ENCODE measurements at places on chromosomes 1 and 21. TPM values are rescaled to one million over a fixed set of nuclear protein-coding genes. Genes with fewer than 3 reads are reported as not detected.

DNA sequence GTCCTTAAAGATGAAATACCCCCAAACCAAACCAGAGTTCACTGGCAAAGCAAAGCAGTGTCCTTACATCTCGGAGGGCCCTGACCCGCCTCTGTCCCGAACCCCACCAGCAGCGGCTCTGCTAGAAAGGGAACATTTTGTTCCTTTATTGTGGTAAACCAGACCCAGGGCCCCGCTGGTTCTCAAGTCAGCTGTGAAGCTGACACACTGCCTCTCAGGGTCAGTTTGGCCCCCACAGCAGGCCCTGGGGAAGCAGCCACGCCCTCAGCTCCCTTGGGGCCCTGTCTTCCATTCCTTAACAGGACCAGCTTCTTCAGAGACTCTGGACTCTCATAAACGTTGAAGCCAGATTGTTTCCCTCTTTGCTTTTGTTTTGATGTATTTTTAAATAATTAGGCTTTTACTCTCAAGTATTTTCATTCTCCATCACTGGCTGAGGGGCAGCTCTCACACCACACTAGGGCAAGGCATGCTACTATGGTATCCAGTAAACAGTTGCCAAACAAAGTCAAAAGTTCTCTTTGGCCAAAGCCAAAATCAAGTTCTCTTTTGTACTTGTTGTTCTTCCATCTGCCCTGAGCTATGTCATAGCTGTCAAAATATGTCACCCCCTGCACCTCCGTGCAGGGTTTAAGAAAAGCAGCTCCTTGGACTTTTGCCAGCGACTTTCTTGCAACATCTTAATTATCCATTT lies 61.1 kb upstream of the ANGPTL1 start:
- no peaks in the 10 kb centered on the region for H3K27me3 ChIP-seq
- H3K4me3 ChIP-seq: peak overlapping the region; percentile 11
- DNase-seq: no peak
- peaks cover 74% of the 10 kb centered on the region for H3K4me1 ChIP-seq

YBX1 gene
- total RNA-seq: 693 TPM

DNA sequence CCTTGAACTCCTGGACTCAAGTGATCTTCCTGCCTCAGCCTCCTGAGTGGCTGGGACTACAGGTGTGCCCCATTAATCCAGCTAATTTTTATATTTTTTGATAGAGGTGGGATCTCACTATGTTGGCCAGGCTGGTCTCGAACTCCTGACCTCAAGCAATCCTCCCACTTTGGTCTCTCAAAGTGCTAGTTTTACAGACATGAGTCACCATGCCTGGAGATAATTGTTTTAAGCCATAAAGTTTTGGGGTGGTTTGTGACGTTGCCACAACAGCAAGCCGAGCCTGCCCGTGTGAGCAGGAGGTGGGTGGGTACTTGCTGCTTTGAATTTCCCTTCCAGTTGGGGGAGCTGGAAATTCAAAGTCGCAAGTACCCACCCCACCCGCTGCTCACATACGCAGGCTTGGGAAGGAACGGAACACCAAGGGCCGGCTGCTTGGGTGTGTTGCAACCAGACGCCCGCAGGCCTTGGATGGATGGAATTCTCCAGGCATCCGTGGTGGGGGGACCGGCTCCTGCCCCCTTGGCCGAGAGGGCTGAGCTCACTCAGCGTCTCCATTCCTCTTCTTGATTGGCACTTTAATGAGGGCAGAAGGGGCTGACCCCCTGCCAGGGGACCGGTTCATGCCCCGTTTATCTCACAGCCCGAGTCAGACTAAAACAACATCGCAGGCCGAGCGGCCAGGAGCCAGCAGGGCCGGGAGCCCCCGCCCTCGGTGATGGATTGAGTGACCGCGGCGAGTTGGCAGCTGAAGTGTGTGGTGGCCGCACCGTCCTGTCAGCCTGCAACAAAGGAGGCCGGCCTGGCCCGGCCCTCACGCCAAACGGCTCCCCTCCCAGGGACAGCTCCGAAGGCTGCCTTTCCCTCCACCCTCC lies 78.1 kb downstream of the DHRS3 start:
- no peak overlapping the region for H3K4me3 ChIP-seq
- H3K27ac ChIP-seq: no peak overlapping the region
- H3K4me1 ChIP-seq: no peaks in the 10 kb centered on the region
- DNase-seq: no peak
- peaks cover 12% of the 10 kb centered on the region for H3K27me3 ChIP-seq

DNA sequence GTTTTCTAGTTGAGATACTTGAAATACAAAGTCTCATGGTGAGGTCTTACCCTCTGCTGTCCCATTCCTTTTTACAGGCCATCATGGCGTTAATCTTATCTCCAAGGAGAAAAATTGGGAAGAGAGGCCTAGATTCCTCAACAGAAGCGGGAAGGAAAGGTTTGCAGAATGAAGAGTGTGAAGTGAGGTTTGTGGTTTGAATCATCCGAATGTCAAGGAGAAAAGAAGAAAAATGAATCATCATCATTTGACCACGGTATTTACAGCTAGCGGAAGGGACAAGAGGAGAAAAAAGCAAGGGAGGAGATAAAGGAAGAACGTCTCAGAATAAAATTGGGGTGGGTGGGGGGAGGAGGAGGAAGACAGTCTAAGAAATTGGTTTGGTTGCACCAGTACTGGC lies 935 bp upstream of the COG2 start:
- peaks cover 17% of the 10 kb centered on the region for H3K36me3 ChIP-seq
- peaks cover 41% of the 10 kb centered on the region for H3K4me1 ChIP-seq
- no peak for DNase-seq
- H3K27me3 ChIP-seq: peaks cover 18% of the 10 kb centered on the region
- H3K4me3 ChIP-seq: peak overlapping the region; percentile 0
- H3K27ac ChIP-seq: no peak overlapping the region

LDLRAD1 gene
- total RNA-seq: not detected

EXTL1 gene
- total RNA-seq: not detected

DNA sequence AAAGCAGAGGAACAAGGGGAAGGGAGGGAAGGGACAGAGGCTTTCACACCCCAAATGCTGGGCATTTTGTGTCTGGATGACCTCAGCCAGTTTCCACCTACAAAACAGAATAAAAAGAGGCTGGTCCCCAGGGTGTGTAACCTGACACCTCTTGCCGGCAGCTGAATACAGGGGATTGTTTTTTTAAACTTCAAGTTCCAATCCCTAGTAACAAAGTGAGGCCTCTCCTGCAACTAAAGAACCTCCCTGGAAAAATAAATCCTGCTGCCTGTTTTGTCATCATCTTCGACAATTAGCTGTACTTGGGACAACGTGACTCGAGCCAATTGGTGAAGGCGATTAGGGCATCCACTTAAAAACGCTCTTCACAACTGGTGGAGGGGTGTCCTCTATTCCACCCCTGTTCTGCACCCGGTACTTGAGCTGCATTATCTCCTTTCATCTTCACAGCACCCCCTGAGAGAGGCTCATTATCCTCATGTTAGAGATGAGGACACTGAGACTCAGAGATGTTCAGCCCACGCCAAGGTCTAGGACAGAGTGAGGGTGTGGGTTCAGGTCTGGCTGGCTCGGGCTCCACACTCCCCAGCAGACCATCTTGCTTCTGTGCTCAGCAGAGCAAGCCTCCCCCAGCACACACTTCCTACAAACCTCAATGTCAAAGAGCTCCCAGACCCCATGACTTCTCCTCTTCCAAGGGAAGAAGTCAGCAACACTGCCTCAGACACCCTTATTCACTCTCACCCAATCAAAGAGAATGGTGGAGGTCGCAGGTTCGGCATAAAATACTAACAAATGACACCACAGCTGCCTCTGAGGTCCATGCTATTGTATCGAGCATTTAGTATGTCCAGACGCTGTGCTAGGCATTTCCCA lies 15.2 kb downstream of the ITPKB start:
- peak overlapping the region; percentile 79 for H3K27ac ChIP-seq
- peaks cover 72% of the 10 kb centered on the region for H3K36me3 ChIP-seq
- peak overlapping the region; percentile 46 for H3K4me3 ChIP-seq

- H3K27me3 ChIP-seq: peaks cover 42% of the 10 kb centered on the region
- no peak overlapping the region for H3K27ac ChIP-seq
- H3K4me1 ChIP-seq: no peaks in the 10 kb centered on the region
- no peak overlapping the region for H3K4me3 ChIP-seq
- no peak for DNase-seq
- no peaks in the 10 kb centered on the region for H3K36me3 ChIP-seq
Observed at GRCh38 chr1:202264300-202264699, 70.7 kb downstream of the LGR6 start.

GRCh38 chr1:23444104-23444533 lies 19.6 kb upstream of the TCEA3 start:
- H3K36me3 ChIP-seq: no peaks in the 10 kb centered on the region
- H3K4me1 ChIP-seq: no peaks in the 10 kb centered on the region
- DNase-seq: no peak

DNA sequence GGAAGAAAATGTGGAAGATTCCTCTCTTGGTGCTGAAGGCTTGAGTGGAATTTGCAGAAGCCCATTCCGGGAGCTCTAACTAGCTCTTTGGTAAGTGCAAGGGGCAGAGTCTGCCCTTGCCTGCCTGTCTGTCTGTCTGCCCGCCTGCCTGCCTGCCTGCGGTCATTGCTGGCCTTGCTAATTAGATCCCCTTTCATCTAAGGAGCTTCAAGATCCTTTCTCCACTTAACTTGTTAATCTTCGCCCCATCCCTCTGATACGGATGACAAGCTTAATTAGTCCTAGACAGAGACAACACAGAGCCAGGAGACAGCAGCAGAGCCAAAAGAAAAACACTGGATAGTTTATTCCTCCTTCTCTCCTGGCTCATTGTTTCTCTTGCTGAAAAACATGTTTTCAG lies 80.2 kb upstream of the GADD45A start:
- no peak for DNase-seq
- no peak overlapping the region for H3K27ac ChIP-seq
- no peaks in the 10 kb centered on the region for H3K4me1 ChIP-seq
- H3K36me3 ChIP-seq: no peaks in the 10 kb centered on the region
- no peak overlapping the region for H3K4me3 ChIP-seq
- H3K27me3 ChIP-seq: peaks cover 2% of the 10 kb centered on the region

DNA sequence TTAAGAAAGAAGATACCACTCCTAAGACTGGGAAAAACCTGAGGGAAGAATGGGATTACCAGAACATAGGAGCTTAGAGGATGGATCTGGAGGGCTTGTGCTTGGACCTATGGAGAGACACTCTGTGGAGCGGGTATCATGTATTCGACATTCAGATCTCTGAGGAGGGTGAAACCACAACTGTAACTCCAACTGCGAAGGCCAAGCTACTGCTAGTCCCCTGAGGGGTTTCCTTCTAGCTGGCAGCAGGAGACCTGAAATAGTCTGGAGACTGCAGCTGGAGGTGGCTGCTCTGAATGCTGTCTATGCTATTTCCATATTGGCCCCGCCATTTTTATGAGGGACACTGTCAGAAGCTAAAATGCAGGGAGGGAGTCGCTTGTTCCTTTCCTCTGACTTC lies 462.3 kb downstream of the PTPRC start:
- no peak overlapping the region for H3K27ac ChIP-seq
- peaks cover 1% of the 10 kb centered on the region for H3K27me3 ChIP-seq
- H3K4me3 ChIP-seq: no peak overlapping the region
- no peak for DNase-seq
- H3K36me3 ChIP-seq: no peaks in the 10 kb centered on the region
- H3K4me1 ChIP-seq: peaks cover 38% of the 10 kb centered on the region

- DNase-seq: no peak
- peaks cover 2% of the 10 kb centered on the region for H3K36me3 ChIP-seq
- peaks cover 40% of the 10 kb centered on the region for H3K27me3 ChIP-seq
- H3K27ac ChIP-seq: no peak overlapping the region
- H3K4me1 ChIP-seq: no peaks in the 10 kb centered on the region
Observed at GRCh38 chr1:167149793-167150491, 56.1 kb downstream of the STYXL2 start.

MRTO4 gene
- 61.5 TPM for total RNA-seq

CYP4A22 gene
- not detected for total RNA-seq

ZMYND12 gene
- total RNA-seq: 0.56 TPM

GPR52 gene
- total RNA-seq: 7.7 TPM

DNA sequence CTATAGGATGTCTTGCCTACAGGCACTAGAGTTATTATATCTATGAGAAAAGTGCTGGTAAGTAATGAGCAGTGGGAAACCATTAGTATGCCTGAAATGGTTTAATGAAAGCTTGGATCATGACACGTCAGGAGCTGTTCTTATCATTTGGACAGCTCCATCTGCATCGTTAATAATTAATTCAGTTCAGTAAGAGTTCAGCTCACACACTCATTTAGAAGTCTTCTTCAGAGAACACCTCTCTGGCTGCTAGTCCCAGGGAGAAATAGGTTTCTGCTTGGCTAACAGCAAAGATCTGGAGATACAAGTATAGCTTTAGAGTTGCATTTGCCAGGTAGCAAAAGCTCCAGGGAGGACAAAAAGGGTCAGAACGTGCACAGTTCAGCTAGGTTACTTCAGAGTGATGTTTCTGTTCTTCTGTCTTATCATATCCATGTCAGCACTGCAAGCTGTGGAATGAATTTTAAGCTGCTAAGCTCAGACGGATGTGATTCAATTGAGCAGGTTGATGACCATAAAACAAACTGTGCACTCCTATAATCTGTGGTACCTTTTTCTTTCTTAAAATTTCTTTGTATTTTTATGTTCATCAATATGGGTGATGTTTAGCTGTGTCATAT lies 173.6 kb downstream of the ADGRL2 start:
- no peaks in the 10 kb centered on the region for H3K4me1 ChIP-seq
- no peak for DNase-seq
- no peaks in the 10 kb centered on the region for H3K36me3 ChIP-seq
- H3K27ac ChIP-seq: no peak overlapping the region
- H3K27me3 ChIP-seq: no peaks in the 10 kb centered on the region

DNA sequence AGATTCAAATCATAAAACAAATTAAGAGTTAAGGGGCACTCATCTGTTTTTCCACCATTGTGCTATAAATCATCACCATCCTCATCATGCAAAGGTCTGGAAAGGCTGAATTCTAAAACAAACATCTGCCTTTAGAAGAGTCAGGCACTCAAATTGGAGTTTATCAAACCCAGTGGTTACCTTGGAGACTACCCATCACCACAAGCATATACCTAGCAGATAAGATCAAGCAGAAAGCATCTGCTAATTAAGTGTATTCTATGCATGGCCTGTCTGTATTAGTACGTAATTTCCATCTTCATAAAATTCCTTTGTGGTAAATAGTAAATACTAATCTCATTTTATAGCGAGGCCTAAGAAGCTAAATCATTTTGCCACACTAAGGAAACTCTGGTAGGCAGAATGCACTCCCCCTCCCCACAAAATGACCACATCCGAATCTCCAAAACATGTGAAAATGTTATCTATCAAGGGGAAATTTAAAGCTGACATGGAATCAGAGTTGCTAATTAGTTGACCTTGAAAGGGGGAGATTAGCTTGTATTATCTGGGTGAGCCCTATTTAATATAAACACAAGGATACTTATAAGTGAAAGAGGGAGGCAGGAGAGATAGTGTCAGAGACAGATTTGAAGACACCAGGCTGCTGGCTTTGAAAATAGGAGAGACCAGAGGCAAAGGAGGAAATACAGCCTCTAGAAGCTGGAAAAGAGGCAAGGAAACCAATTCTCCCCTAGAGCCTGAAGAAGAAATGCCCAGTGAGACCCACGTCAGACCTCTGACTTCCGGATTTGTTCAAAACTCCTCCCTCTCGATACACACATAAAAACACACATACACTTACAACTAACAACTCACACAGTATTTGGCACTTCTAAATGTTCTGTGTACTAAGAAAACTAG lies 23.2 kb downstream of the ARID4B start:
- H3K36me3 ChIP-seq: peaks cover 11% of the 10 kb centered on the region
- H3K4me1 ChIP-seq: peaks cover 65% of the 10 kb centered on the region
- H3K27ac ChIP-seq: peak overlapping the region; percentile 79
- no peak for DNase-seq
- peak overlapping the region; percentile 30 for H3K4me3 ChIP-seq

- peaks cover 20% of the 10 kb centered on the region for H3K36me3 ChIP-seq
- no peak overlapping the region for H3K4me3 ChIP-seq
- no peaks in the 10 kb centered on the region for H3K27me3 ChIP-seq
- no peaks in the 10 kb centered on the region for H3K4me1 ChIP-seq
Observed at GRCh38 chr1:244709076-244709475, 56.1 kb downstream of the DESI2 start.
